D721Med (cell line): ENCODE measurements at places on chromosomes 7 and 10.

DNA sequence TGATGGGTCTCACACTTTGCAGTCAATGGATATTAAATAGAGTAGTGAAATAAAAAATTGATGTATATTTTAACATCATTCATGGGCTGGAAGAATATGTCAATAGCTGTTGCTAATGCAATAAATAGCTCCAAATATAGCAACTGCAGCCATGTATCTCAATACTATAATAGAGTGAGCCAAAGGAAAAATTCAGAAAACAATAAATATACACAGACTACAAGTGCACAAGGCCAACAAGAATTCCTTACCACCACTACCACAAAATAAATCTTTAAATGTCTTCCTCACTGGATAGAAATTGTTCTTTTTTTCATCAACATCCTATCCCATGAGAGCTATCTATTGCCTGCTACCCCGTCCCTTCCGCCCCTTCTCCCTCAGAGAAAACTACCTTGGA, 113.1 kb upstream of the TRIM24 start:
- DNase-seq = no peak

DNA sequence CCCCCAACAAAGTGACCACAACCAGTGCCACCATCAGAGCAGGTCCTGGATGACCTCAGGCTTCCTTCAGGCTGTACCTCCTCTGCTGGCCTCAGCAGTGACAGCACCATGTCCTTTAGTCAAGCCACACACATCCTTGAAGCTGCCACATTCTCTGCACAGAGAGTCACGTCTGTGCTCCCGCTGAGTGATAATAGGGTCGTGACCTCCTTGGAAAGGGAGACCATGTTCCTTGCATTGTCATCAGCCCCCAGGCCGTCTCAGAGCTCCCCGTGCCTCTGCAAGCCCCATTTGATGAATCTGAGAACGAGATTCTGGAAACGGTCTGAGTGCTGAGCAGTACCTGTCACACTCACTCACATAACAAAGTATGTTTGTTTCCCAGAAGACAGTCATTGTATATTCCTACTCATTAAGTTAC, 106.5 kb upstream of the PRR15 start:
- DNase-seq = no peak

- DNase-seq = no peak
Observed at GRCh38 chr10:126511917-126512479, 123.7 kb upstream of the ADAM12 start.

DNA sequence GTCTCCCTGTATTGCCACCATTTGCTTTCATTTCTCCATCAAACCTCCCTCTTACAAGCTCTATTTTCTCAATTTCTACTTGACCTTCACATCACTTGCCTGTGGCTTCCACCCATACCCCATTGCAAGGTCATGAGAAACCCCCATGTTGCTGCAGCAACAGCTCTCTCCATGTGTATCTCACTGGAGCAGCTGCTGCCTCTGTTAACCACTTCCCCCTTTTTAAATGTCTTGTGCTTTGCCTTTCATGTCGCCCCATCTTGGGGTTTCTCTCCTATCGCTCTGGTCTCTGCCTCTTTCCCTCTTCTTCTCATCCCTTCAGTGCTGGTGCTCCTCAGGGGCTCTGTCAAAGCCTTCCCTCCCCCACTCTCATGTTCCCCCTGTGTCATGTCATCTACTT, 148.8 kb downstream of the CHN2 start:
- DNase-seq = no peak

DNA sequence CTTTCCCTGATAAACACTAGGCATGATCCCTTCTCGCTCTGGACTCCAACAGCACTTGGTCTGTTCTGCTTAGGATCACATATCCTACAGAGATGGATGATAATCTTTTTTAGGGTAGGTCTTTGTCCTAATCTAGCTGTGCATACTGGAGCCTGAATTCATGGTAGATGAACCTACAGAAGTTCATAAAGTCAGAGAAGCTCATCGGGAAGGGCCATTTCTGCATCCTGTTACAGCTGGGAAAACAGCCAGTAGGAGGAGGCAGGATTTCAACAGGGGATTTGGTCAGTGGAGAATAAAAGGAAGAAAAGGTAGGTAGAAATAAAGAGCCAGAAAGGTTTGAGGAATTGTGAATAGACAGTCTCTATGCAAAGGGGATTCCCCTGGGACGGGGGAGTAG, 101.4 kb downstream of the ANK3 start:
- DNase-seq = no peak

GRCh38 chr10:44242091-44242490, 142.8 kb downstream of the CXCL12 start:
- DNase-seq = no peak

DNA sequence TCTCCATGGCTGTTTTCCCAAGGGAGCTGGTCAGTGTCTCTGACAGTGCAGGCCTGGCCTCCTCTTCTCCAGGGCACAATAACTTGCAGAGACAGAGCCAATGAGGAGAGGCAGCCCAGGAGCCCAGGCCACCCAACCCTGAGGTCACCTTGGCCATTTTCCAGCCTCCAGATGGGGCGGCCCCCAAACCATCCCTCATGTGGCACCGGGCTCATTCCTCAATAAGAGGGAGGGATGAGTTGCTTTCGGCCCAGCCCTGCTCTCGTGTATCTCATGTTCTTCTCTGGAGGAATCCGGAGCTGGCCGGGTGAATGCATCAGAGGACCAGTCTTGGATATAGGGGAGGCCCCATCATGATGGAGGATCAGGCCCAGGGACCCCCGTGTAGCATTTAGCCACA, 98.9 kb downstream of the C10orf105 start:
- DNase-seq = no peak

DNA sequence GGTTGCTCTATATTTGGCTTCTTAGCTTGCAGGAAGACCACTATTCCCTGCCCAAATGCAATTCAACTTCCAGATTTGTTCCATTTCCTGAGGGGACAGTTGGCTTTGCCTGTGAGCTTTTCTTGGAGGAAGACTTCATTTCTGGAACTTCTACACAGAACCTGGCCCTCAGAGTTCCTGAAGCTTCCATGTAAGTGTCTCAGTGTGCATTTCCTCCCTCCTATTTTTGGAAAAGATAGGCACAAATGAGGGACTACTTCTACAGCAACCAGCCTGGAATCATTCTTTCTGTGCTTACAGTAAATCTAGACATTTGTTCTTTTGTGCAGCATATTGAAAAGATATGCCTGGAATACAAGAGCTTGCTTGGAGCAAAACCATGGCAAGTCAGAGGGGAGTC, 164.3 kb downstream of the CREB5 start:
- no peak for DNase-seq

DNA sequence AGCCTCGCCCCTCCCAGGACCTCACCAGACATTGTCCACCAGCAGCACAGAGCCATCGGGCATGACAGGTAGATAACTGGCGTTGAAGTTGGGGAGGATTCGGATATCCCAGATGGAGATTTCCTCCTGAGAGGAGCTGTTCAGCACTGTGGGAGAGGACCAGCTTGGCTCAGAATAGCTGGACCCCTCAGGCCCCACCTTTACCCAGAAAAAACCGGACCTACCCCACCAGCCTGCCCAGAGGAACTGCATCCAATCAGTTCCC, 1.5 kb downstream of the TRAPPC14 start:
- DNase-seq = no peak

DNA sequence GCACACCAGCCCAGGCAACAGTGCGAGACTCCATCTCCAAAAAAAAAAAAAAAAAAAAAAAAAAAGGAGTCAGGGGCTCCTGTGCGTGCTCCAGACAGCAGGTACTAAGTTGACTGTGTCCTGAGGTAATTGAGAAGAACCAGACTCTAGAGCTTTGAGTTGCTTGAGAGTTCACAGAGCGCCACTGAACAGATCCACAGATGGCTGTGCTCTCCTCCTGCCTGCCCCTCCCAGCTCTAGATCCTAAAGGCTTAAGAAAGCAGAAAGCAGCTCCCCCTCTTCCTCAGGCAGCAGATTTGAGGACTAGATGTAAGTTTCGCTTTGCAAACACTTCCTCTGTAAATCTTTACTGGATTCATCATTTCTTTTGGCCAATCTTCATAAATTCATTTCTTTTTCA, 38.7 kb downstream of the SHH start:
- DNase-seq = no peak

DNA sequence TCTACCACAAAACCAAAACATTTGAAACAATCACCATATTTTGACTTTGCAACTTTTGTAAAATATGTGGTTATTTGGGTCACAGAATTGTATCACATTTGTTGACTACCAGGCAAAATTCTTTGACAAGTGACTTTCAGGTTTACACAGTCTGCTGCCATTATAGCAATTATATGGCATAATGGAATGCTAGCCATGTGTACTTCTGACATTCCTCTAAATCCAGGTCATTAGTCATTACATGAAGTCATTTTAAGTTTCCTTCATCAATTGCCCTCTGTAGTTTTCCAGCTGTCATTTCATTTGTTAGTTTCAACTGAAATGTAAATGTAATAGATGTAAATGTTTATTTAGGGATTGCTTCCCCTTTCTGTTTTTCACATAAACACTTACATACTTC, 137.5 kb downstream of the IMMP2L start:
- no peak for DNase-seq

GRCh38 chr10:81179805-81180452, 642.2 kb downstream of the SH2D4B start:
- DNase-seq = no peak

DNA sequence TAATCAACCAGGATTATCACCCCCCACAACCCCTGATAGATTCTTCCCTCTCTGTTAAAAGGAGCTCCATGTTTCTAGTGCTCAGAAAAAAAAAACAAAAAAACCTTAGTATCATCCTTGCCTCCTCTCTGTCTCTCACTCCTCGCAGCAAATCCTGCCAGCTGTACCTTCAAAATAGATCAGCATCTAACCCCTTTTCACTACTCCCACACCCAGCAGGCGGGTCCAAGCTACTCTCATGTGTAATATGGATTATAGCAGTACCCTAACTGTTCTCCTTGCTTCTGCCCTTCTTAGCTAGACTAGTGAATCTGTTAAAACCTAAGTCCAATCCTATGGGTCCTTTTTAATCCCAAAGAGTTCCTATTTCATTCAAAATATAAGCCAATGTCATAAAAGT, 667.4 kb downstream of the MAGI2 start:
- no peak for DNase-seq

DNA sequence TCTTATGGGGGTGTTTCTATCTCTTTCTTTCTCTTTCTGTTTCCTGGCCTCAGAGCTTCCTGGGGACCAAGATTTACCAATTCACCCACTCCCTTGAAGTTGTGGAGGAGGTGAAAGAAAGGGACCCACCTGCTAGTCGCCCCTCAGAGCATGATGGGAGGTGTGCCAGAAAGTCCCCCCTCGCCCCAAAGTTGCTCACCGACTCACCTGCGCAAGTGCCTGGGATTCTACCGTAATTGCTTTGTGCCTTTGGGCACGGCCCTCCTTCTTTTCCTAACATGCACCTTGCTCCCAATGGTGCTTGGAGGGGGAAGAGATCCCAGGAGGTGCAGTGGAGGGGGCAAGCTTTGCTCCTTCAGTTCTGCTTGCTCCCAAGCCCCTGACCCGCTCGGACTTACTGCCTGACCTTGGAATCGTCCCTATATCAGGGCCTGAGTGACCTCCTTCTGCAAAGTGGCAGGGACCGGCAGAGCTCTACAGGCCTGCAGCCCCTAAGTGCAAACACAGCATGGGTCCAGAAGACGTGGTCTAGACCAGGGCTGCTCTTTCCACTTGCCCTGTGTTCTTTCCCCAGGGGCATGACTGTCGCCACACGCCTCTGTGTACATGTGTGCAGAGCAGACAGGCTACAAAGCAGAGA, 12.2 kb downstream of the AQP1 start:
- no peak for DNase-seq

DNA sequence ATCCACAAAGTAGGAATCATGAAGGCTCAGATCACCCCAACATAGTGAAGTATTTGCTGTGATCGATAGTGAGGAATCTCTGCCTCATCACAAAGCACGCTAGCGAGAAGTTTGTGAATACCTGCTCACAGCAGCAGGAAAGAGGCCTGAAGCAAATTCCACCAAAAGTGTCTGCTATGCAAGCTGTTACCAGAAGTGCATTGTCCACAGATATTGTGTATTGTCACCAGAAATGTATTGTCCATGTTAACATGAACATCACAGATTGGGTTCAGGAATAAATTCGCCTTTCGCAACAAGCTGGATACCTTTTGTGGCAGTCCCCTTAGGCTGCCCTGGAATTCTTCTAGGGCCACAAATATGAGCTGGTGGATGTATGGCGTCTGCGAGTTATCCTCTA, 127.9 kb downstream of the MARCHF5 start:
- no peak for DNase-seq

DNA sequence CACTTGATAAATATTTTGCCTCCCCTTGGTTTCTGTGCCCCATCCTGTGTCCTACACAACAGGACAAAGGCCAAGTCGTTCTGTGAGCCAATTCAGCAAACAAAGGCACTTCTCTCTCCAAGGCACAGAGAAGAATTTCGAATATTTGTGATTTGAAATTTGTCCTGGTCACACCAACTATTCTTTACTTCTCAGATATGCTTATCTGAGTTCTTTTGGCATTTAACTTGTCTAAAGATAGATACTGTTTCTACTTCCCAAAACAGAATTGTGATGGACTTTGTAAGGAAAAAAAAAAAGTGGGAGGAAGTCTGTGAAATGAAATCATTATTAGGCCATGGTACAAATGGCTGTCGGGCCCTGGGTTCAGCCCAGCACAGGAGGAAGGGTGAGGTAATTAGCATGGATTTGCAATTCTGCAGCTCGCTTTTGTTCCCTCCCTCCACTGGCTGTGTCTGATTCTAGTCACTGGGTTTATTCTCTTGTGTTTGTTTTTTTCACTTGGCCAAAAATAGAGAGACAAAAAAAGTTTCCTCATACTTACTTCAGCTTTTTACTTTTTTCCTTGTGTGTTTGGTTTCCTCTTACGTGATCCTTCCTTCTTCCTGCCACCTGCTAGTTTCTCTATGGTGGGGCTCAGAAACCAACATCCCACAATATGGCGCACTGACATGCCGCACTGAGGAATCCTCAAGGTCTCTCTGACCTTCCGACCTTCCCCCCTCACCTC, 108.2 kb upstream of the MKLN1 start:
- no peak for DNase-seq

GRCh38 chr10:96242822-96243221, 28.5 kb downstream of the BLNK start:
- no peak for DNase-seq

DNA sequence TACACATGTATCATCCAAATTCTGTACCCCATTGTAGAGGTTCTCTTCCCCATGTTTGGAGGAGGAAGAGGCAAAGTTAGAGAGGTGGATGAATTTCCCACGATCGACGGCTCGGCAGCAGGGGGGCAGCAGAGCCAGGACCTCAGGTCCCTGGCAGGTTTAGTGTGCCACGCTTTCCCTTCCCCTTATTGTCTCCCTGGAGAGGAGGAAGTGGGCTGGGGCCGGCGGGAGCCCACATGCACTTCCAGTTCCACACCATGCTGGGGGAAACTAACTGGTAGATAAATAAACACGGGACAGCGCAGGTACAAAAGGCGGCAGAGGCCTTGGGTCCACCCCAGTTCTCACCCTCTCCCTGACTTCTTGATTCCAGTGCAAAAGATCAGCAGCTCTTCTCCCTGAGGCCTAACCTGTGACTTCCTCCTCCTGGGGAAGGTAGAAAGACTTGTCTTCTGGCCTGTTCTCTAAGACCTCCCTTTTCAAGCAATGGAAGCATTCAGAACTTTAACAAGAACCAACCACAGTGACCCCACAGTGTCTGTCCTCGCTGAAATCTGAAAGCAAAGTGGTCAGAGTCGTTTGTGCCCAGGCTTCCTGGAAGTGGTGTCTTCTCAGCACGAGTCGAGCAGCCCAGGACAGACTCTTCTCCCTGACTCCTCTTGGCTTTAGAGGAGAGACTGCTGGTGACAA, 30.5 kb upstream of the SRGN start:
- DNase-seq = no peak

- no peak for DNase-seq
Observed at GRCh38 chr10:12396093-12396492, 46.7 kb downstream of the CAMK1D start.
